ENCODE measurements at places on chromosomes 16 and 17.
A peak's percentile ranks its signal among the peaks of the same experiment; 100 is the strongest.

GRCh38 chr16:68642436-68643101, 2.5 kb upstream of the CDH3 start:
- no peaks in the 10 kb centered on the region for H3K36me3 ChIP-seq
- no peaks in the 10 kb centered on the region for H3K27me3 ChIP-seq
- H3K27ac ChIP-seq: no peak overlapping the region
- no peak for DNase-seq

- DNase-seq: no peak
- H3K27ac ChIP-seq: peak overlapping the region; percentile 58
- H3K4me3 ChIP-seq: no peak overlapping the region
- no peaks in the 10 kb centered on the region for H3K27me3 ChIP-seq
These were observed 18.6 kb downstream of the COG7 start for GRCh38 chr16:23434380-23434779.

GRCh38 chr17:82291582-82292250, 18.2 kb upstream of the CSNK1D start:
- H3K36me3 ChIP-seq: no peaks in the 10 kb centered on the region
- H3K4me3 ChIP-seq: peak overlapping the region; percentile 67
- peak overlapping the region; percentile 93 for H3K27ac ChIP-seq
- DNase-seq: no peak
- peaks cover 49% of the 10 kb centered on the region for H3K4me1 ChIP-seq
- H3K27me3 ChIP-seq: no peaks in the 10 kb centered on the region

DNA sequence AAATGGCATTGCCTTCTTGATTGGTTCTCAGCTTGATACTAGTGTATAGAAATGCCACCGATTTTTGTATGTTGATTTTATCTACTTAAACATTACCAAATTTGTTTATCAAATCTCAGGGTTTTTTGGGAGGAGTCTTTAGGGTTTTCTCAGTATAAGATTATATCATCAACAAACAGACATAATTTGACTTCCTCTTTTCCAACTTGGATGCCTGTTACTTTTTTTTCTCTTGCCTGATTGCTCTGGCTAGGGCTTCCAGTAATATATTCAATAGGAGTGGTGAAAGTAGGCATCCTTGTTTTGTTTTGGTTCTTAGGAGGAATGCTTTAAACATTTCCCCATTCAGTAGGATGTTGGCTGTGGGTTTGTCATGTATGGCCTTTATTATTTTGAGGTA, 29.1 kb downstream of the EFCAB13 start:
- no peaks in the 10 kb centered on the region for H3K36me3 ChIP-seq
- H3K27me3 ChIP-seq: no peaks in the 10 kb centered on the region
- no peak overlapping the region for H3K27ac ChIP-seq
- no peaks in the 10 kb centered on the region for H3K4me1 ChIP-seq

DNA sequence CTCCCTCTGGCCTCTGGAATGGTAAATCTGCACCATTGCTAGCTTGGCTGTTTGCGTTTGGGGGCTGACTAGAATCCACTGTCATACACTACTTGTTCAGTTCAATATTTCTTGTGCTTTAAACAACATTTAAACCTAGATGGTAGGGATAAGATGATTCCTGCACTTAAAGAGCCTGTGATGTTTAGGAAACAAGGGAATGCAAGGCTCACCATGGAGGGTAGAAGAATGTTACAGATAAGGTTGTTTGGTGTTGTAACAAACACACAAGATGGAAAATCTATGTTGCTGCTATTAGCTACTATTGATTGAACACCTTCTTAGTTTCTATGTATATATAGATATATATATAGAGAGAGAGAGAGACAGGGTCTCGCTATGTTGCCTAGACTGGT, 31.4 kb downstream of the YPEL2 start:
- H3K27me3 ChIP-seq: no peaks in the 10 kb centered on the region
- H3K4me3 ChIP-seq: no peak overlapping the region
- peak overlapping the region; percentile 78 for H3K27ac ChIP-seq
- H3K36me3 ChIP-seq: no peaks in the 10 kb centered on the region

All from vagina (tissue), 2 donors.